ENCODE measurements at places on chromosomes 13 and 19.

DNA sequence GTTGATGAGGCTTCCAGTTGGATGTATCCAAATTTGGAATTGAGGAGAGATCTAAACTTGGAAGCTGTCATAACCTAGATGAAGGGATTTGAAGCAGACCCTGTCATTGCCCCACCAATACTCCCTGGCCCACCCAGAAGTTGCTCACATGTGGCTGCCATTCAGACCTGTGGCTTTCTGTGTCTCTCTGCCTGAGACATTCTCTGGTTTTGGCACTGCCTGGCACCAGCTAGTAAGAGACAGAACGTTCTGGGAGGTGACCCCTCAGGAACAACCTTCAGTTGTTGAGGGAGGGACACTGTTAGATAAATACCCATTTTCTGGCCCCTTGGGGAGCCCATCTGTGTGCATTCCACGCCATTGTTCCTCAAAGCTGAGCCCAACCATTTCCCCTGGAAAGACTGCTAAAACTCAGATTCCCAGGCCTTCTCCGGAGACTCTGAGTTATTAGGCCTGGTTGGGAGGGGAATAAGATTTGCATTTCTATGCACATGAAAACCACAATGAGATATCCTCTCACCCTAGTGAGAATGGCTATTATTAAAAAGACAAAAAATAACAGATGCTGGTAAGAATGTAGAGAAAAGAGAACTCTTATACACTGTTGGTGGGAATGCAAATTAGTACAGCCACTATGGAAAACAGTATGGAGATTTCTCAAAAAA is 290.4 kb downstream of the TSHZ3 start:
- DNase-seq: no peak

GRCh38 chr19:20416661-20417060 is 148.9 kb downstream of the ZNF737 start:
- DNase-seq: no peak

DNA sequence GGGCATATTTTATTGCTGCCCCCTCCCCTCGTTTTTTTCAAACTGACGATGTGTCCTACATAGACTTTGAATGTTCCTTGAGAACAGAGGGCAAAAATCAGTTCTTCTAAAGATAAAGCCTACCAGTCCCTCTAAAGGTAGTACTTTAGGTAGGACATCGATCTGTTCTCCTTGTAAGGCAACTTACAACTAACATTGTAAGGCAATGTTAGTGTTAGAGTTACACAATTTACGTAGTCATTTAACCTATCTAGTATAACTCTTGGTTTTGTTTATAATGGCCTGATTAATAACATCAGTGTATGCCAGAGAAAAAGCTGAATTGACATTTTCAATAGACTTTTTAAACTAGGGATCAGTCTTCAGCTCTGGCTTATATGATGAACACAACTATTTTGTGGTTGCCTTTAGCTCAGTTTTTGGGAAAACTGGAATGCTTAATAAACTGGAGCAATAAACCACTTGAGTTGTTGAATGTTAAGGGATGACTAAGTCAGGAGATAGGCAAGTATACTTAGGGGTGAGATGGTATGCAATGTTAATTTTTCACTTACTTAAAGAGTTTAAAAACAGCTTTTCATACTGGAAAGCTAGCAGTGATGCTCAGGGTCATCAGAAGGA is 2.2 kb downstream of the NDFIP2 start:
- DNase-seq: no peak

DNA sequence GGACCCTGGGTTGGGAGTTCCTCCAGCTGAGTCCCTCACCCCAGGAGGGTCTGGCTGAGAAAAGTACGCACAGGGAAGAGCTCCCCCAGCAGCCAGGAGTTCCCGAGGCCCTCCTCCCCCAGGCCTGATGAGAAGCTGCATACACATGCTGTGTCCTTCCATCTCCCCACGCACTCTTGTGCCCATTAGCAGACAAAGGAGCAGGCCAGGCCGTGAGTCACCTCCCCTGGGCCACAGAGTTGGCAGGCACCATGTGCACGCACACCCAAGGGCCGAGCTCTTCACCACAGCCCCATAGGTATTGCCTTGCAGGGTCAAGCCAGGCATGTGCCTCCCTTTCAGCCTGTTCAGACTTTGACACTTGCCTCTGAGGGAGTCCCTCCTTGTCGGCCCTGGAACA is 17.5 kb downstream of the MAU2 start:
- no peak for DNase-seq

DNA sequence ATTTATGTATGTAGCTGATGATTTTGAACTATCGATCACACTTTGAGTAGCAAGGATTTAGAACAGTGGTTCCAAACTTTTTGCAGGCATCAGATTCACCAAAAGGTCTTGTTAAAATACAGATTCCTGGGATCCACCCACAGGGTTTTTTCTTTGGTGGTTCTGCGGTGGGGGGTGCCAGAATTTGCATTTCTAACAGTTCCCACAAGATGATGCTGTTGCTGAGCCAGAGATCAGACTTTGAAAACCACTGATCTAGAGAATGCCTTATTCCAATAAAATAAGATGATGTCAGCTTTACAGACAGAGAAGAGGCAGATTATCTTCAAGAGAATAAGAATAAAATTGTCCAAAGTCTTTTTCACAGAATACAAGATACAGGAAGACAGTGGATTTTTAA is 80.9 kb upstream of the SHISA2 start:
- no peak for DNase-seq

- DNase-seq: peak; percentile 95
Observed at GRCh38 chr19:46133101-46133627, 8.7 kb upstream of the IGFL3 start.

- DNase-seq: no peak
Observed at GRCh38 chr13:112978561-112979405, 9.8 kb downstream of the MCF2L start.

GRCh38 chr19:13639342-13639929 is 124.9 kb upstream of the MRI1 start:
- DNase-seq: no peak

DNA sequence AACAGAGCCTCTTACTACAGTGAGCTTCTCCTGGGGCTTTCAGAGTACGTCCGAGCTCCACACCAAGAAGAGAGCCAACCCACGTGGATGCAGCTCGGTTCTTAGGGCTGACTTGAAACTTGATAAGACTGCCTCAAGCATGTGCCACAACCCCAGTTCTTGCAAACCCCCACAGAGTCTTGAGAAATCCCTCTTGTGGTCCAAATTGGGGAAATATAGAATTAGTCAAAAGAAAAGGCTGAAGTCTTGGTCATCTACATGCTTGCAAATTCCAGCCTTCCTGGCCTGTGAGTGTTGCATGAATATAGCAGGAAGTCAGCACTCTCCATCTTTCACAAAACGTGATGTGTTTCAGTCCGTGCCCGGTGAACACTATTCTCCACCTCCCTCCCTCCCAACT is 95.2 kb downstream of the GGACT start:
- DNase-seq: no peak

DNA sequence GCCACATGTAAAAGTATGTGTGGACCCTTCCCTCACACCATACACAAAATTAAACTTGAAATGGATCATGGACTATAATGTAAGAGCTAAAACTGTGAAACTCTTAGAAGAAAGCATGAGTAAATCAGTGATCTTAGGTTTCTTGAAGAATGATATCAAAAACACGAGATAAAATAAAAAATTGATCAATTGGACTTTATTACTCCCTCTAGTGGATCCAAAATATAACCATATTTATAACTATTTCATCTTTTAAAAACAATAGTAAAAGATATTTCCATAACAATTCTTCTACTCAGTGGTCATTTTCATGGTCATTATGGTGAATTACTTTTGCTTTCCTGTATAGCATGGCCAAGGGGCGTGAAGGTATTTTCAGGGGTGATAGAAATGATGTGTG is 174.6 kb upstream of the LSM14A start:
- no peak for DNase-seq

DNA sequence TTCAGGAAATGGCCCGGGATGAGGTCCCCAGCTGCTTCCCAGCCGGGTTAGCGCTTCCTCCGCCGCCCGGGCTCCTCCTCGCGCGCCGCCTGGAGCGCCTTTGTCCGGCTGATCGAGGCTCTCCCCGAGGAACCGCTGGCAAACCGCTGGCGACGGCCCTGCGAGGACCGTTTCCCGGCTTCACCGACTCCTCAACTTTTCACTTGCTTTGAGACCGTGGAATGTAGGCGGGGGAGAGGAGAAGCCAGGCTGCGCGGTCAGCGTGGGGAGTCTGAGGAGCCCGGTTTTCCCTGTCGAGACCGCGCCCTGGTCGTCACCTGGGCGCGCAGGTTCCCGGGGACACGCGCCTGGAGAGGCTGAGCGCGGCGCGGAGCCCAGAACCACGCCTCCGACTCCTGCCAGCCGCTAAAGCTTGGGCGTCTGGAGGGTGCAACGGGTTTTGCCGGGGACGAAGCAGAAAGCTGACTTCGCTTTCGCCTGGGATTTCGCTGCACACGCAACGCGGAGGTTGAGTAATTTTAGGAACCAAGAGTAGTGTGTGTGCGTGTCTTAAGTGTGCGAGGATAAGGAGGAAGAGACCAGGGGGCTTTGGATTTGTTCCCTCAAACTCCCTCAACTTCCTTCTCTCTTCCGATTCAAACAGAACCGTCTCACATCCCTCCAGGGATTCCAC is 7.3 kb upstream of the DGKH start:
- peak; percentile 56 for DNase-seq

- DNase-seq: no peak
Observed at GRCh38 chr13:106540613-106541012, 5.2 kb upstream of the EFNB2 start.

GRCh38 chr13:106349080-106349931 is 186.2 kb downstream of the EFNB2 start:
- DNase-seq: peak; percentile 37

- no peak for DNase-seq
Observed at GRCh38 chr19:6501740-6502648, at the start of gene TUBB4A. TUBB4A (minus strand) TSS chr19:6502309; CDS start chr19:6502212, 97 bp downstream.

GRCh38 chr13:94154367-94154766 is 325.1 kb downstream of the DCT start:
- no peak for DNase-seq

DNA sequence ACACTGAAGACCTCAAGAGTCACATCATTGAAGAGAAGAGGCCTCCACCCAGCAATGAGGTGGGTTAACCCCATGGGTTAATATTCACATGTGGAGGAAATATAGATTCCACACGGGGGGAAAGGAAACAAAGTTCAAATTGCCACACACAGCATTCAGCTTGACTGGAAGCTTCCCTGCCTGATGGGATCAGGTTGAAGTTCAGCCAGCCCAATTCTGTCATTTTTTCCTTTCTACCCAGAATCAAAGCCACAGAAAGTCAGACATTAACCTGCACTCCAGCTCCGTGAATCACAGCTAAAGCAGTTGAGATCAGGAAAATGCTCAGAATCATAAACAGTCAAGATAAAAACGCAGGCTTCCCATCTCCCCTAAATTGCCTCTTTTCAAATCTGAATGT is 208.7 kb upstream of the OBI1 start:
- DNase-seq: no peak

GRCh38 chr13:30299786-30300185 is 7.6 kb downstream of the KATNAL1 start:
- no peak for DNase-seq

DNA sequence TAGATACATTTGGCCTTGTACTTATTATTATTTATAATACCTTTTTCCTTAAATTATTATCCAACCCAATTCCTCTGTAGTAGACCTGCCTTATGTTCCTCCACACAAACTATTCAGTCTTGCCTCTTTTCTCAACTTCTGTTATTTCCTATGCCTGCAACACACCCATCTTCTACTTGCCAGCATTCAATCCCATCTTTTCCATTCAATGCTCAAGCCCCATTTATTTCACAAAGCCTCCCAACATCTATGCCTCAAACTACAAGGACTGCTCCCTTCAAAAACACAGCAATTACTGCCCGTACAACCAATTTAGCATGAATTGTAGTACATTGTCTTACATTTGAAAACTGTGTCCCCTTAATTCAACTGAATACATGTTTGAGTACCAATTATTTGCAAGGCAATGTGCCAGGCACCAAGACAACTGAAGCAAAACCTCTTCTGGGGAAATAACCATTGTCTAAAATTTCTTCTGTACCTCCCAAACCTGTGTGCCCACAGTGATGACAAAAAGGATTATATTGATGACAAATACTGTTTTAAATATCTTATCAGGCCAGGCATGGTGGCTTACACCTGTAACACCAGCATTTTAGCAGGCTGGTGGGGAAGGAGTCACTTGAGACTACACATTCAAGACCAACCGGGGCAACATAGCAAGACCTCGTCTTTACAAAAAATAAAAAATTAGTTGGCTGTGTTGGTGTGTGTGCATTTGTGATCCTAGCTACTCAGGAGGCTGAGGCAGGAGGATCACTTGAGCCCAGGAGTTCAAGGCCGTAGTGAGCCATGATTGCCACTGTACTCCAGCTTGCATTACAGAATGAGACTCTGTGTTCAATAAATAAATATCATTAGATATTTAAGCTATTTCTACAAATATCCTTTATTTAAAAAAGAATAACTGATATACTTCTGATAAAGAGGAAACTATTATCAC is 35.1 kb downstream of the ELF1 start:
- no peak for DNase-seq

DNA sequence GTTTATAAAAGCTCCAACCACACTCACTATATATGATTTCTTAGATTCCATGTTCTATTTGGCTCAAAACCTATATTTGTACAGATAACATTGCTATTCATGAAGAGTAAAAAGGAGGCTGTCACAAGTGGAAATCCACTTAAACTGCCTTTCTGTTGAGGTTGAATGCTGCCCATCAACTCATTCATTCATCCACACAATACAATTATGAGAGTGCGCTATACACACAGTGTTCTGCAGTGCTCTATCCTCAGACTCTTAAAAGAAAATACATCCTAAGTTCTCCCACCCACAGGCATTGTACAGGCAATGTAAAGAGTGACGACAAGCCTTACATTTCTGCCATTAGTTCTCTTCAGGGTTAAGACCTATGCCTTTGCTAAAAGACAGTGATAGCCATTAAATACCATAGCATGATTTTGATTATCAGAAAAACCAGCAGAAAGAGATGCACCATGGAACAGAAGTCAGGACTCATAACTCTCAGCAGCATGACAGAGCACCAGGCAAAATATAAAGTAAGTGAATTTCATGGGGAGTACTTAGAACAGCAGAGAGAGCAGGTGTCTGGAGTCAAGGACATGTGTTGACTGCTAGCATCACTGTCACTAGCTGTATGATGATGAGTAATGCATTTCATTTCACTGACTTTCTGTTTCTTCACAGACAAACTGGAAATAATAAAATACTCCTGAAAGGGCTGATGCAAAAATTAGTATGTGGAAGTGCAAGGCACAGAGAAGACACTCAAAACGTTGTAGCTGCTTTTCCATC is 218.0 kb downstream of the RBM26 start:
- no peak for DNase-seq

DNA sequence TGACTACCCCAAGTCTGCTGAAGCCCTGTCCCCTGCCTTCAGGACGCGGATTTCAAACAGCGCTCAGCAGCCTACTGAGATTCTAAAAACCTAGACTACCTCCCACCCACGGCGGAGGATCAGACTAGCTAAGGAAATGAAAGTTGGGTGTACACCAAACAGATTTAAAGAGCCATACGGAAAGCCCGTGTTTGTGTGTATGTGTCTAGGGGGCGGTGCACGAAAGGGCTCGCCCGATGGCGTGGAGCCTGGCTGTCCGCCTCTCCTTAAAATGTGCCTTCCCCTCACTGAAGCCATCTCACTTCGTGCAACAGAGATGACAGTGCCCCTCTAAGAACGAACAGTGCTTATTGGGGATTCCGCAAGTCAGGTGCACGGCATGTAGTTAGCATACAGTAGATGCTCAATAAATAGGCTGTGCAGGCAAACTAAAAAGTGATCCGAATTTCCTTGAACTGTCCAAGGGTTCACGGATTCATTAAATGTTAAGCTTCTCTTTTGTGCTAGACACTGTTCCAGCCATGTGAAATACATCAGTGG is 639 bp downstream of the LENG1 start:
- no peak for DNase-seq

Measured in SJSA1 (cell line).